Right kidney (tissue), 9 donors: ENCODE measurements at places on chromosomes 11 and 22.

DNA sequence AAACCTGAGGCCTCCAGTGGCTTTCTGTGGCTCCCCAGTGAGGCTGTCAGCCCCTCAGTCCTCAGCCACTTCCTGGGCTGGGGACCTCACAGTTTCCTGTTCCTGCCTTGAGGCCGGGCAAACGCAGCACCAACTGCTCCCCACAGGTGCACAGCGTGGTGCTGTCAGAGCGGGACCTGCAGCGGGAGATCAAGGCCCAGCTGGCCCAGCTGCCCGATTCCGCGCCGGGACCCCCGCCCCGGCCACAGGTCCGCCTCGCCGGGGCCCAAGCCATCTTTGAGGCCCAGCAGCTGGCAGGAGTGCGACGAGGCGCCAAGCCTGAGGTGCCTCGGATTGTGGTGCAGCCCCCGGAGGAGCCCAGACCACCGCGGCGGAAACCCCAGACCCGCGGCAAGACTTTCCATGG lies 5.4 kb downstream of the TBC1D10C start:
- no peak for DNase-seq

DNA sequence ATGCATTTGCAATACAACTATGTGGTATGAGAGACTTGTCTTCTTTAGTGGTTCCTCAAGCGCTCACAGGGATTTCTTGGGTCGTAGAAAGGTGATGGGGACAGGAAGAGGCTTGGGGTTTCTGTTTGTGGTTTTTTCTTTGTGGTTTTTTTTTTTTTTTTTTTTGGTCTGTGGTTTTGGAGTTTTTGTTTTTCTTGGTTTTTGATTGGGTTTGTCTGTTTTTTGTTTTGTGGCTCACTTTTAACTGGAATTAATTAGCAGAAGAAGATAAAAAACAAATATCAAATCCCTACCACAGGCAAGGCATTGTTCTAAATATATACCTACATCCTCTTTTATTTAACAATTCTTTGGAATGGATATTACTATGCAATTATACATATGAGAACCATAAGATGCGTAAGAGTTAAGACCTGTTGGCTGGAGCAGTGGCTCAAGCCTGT lies 5.5 kb downstream of the TTC28 start:
- DNase-seq: no peak

- DNase-seq: peak; percentile 4
These were observed 591.3 kb downstream of the LRRC4C start for GRCh38 chr11:40867991-40868632.

DNA sequence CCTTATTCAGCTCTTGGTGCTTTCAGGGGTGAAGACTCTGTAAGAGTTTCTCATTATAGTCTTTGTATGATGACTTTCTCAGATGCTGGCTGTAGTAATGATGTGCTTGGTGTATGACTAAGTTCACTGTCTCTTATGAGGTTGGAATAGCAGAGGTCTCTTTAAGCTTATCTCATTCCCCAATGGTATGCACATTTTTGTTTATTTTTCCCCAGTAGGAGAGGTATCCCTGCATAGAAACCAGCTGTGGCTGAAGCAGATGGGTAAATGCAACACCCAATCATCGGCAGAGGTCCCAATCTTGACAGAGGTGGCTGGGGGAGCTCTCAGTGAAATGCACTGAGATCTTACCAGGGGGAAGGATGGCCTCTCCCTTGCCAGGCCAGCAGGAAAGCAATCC lies 34.6 kb downstream of the BBOX1 start:
- no peak for DNase-seq

- no peak for DNase-seq
These were observed 23.9 kb upstream of the CCDC179 start for GRCh38 chr11:22884217-22884616.

GRCh38 chr11:124193221-124194010 lies 10.3 kb downstream of the OR10D3 start:
- no peak for DNase-seq

GRCh38 chr11:31779374-31779791 lies 31.7 kb downstream of the PAX6 start:
- DNase-seq: no peak

DNA sequence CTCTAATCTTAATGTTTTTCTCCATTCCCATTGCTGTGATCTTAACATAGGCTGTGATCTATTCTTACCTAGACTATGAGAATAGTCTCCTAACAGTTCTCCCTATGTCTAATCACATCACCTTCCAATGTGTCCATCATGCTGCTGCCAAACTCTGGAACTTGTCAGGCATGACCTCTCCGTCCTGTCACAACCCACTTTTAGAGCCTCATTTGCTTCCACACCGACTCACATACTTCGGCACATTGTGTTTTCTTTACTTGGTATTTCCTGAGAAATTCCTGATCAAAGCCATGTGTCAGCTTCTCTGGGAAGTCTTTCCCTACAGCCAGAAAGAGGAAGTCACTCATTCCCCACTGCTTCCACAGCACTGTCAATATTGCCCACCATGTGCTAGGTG lies 40.5 kb upstream of the BIRC3 start:
- no peak for DNase-seq

- DNase-seq: no peak
These were observed 78.8 kb downstream of the DDIAS start for GRCh38 chr11:82980292-82980691.

DNA sequence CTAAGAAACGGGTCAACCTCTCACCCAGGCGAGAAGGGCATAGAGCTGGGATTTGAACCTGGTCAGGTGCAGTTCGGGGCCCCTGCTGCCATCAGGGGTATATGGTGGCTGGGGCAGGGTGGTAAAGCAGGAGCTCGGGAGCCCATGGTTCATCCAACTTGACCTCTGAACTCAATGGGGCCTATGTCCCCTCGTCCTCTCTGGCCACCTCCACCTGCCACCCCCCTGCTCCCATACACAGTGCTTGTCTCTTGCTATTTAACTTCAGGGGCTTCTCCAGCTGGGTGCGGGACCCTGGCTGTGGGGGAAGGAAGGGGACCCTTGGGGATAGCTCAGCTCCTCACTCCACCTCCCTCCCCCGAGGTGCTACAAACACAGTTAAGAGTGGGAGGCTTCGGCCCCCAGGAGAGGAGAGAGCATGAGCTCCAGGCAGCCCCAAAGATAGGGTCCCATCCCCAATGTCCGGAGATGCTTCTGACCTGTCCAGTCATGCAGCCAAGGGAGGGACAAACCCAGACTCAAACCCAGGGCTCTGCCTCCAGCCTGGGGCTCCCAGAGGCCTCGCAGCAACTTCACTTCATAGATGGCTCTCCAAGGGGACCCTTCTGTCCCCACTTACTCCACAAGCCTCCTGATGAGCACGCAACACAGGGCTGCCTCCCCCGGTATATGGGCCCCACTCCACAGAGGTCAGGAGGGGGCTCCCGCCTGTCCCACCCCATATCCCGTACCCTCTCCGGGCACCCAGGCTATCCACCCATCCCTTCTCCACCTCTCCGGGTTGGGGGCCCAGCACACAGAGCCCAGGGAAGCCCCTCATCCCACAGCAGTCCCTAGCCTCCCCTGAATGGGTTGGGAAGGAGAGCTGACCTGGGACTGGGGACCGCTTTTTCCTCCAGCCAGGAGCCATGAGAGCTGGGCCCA lies 712 bp downstream of the IL2RB start:
- no peak for DNase-seq

- no peak for DNase-seq
These were observed 6.9 kb downstream of the TST start for GRCh38 chr22:37012262-37012904.

DNA sequence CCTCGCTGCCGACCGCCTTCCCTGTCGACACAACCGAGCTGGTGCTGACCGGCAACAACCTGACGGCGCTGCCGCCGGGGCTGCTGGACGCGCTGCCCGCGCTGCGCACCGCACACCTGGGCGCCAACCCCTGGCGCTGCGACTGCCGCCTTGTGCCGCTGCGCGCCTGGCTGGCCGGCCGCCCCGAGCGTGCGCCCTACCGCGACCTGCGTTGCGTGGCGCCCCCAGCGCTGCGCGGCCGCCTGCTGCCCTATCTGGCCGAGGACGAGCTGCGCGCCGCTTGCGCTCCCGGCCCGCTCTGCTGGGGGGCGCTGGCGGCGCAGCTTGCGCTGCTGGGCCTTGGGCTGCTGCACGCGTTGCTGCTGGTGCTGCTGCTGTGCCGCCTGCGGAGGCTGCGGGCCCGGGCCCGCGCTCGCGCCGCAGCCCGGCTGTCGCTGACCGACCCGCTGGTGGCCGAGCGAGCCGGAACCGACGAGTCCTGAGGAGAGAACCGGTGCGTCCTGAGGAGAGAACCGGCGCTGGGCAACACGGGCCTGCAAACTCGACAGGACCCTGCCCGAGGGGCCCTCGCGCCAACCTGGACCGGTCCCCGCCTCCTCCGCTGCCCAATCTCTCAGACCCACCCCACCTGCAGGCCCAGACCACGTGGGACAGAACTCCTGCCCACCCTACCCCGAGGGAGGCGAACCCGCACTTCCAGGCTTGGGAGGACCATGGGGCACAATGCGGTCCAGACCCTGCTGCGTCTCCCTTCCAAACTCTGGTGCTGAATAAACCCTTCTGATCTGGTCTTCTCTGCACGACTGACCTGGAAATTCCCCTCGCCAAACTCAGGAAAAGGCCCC lies 866 bp downstream of the GP1BB start:
- peak; percentile 53 for DNase-seq

DNA sequence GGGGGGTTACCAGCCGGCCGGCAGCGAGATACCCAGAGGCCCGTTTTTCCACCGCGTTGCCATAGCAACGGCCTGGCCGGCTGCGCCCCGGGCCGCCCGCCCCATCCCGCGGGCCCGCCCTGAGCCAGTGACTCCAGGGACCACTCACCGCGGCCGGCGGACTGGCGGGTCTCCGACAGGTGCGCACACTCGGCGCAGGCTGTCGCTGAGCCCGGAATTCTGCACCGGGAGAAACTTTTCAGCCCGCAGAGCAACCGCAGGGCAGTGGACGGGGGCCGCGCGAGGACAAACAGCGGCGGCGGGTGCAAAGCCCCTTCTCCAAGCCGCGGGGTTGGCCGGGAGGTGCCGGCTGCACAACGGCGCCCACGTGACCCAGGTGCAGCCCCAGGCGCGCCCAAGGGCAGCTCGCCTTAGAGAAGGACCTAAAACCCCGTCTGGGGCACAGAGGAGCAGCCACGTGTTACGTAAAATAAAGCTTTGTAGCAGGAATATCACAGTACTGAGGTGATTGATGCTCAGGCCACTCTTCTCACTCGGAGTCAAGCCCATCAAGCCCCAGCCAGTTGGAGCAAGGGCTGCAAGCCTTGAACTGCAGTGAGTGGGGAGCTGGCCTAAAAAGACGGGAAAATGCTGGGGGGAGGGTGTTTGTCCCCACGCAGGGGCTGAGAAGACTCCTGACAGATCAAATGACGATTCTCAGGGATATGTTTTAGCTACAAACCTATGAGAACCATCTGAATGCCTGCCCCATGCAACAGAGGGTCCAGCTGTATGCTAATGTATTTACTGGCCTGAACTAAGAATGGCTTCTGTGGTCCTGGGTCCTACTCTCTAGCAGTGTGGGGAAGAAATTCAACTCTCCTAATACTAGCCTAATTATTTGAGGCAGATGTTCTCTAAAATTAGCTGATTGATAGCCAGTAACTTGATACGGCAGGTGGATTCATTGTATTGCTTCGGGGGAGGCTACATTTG lies at the start of gene STK33:
TSS of gene STK33 (minus strand) at position 294 of the 975 bp plus-strand sequence. CDS start 119,323 bp downstream, outside the sequence.
- DNase-seq: peak; percentile 86

DNA sequence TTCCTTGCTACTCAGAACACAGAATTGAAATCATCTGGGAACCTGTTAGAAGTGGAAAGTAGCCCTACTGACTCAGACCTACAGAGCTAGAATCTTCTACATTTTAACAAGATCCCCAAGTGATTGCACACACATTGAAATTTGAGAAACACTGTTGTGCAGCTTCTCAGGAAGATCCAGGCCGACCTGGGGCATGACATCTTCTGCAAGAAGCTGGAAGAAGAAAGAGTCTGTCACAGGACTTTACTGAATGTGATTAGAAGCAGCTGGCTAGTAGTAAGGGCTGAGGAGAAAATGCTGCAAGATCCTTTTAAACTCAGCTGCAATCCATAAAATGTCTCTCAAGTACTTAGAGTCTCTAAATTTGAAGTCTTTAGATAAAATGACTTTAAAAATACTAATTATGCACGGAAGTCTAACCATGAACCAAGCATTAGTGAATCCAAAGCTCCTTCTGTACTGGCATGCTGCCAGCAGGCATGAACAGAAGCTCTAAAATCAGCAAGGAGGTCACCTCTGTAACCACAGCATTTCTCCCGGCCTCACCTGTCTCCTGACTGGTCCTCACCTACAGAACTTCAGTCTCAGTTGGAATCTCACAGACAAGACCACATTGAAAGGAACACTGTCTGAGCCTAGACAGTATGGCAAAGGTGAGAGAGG lies 85.0 kb downstream of the SERGEF start:
- DNase-seq: peak; percentile 22

GRCh38 chr11:69308936-69309615 lies 15.1 kb downstream of the MYEOV start:
- DNase-seq: no peak

DNA sequence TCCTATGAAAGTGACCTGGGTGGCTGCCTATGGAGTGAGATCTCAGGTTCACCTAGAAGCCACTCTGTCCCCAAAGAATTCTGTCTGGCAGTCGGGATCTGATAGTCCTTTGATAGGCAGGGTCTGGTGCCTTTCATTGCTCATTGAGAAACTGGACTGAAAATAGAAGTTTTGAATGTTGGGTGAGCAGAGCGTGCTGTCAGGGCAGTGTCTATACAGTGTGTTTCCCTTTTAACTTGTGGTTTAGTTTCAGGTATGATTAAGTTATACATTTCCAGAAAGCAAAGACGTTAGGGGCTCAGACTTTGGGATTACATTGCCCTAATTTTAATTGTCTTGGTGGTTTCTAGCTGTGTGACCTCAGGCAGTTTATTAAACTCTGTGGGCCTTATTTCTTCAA lies 111.3 kb upstream of the PAX6 start:
- DNase-seq: no peak
